Fibroblast of the aortic adventitia (primary cell): ENCODE measurements at places on chromosomes 13 and 19.

DNA sequence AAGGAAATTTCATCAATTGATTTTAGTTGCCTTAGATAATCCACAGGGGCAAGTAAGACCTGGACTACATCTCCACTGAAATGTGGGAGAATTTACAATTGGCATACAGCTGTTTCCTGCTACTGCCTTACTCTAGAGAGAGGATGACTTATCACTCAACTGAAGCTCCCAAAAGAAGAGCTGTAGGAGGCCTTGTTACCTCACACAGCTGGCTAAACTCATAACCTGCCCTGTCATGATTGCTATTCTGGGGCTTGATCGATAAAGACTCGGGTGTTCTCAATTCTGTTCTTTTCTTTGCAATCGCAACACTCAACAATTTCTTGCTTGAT lies 1396.4 kb downstream of the EFNB2 start:
- DNase-seq, result no peak

GRCh38 chr19:14530005-14530348 lies 583 bp downstream of the TECR start:
- DNase-seq, result no peak

GRCh38 chr19:23071147-23071511 lies 45.7 kb upstream of the ZNF730 start:
- peak; percentile 3 for DNase-seq

DNA sequence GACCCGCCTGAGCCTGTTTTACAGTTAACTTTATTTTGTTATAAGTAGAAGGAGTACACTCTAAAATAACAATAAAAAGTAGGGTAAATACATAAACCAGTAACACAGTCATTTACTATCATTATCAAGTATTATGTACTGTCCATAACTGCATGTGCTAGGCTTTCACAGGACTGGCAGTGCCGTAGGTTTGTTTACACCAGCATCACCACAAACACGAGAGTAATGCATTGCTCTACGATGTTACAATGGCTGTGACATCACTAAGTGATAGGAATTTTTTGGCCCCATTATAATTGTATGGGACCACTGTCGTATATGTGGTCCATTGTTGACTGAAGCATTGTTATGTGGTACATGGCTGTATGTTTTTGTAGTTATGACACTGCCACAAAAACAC lies 41.3 kb upstream of the SLC7A9 start:
- no peak for DNase-seq

DNA sequence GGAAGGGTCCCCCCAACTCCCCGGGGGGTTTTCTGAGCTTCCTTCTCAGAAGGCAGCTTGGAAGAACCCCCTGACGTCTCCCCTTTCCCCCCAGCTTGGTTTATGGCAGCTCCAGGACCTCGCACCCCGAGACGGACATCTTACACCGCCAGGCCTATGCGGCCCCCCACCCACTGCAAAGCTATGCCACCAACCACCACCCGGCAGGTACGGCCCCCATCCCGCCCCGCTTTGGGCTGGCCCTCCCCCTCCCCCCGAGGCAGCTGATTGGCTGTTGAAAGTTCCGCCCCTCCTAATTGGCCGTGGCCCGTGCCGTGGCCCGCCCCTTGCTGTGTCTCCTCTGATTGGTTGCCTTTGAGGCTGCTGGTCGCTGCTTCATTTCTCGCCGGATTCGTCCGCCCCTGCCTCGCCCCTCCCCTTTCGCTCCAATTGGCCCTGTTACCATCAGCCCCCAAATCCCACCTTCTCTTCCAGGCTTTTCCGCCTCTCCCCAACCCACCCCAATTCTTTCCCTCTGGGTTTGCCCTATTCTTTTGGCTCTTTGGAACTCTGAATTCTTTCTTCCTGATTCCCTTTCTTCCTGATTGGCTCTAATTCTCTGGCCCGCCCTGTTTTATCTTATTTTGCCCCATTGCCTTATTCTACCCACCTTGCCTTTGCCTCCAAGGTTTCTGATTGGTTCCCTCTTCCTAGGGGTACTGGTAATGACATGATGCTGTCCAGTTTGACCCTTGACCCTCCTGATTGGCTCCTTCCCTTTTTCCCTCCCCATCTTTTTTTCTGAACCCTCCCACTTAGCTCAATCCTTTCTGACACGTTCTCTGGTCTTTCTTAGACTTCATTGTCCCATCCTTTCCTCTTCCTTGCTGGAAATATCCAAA lies 2.5 kb downstream of the PRR12 start:
- DNase-seq, result peak; percentile 90

GRCh38 chr19:17737690-17738153 lies 13.6 kb upstream of the FCHO1 start:
- DNase-seq, result peak; percentile 14

DNA sequence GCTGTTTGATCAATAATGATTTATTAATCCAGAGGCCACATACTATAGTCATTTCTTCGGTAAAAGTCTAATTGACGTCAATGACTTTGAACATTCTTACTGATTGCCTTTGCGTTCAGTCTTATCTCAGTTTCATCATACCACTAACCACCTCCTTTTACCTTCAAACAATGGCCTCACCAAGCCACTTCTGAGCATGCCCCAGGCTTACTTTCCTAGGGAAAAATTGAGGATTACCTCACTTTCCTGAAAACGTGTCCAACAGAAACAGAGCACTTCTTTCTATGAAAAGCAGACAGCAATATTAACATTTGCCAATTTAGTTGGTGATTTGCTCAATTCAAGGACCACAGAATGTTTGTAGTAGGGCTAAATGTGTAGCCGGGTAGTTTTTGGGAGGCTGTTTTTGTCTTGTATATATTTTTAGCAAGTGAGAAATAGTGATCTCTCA lies 157.6 kb downstream of the KLF5 start:
- DNase-seq, result peak; percentile 56

DNA sequence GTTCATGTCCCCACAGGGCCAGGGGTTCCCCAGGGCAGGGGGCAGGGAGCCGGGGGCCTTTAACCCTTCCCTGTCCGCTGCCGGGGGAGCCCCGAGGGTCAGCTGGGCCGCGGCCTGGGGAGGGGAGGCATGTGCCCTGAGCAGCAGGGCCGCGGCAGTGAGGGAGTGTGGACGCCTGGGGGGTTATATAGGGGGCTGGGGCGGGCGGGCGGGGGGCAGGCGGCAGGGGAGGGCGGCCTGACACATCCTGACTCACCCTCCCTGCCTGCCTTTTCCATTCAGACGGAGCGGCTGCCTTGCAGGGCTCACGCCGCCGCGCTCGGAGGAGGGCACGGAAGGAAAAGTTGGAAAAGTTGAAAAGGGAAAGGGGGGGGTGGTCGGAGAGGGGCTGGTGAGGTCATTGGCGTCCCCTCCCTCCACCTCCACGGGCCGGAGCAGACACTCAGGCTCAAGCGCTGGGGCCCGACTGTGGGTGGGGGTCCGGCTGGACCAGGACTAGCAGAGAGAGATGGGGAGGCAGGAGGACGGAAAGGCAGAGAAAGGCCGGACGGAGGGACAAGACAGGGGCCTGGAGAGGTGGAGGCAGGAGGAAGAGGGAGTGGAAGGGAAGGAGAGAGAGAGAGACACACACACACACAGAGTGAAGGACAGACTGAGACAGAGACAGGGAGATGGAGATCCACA lies at the start of gene IL11:
TSS of gene IL11 (minus strand) at position 159 of the 684 bp plus-strand sequence. CDS start at position 6, 153 bp downstream.
- peak; percentile 43 for DNase-seq

DNA sequence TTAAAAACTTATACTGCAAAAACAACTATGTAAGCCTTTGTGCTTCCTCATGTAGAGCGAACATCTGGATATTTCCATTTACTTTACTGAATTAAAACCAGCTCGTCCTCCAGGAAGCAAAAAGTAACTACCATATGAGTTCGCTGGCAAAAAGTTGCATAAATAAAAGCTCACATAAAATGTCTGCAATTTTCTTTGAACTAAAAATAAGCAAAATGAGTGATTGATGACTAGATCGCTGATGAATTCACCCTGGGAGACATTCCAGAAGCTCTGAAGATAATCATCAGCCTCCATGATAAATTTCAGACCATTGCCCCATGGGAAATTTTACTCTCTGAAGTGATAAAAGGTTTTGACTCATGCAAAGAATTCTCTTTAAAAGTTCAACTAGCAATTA lies 67.3 kb upstream of the SACS start:
- DNase-seq, result peak; percentile 95

DNA sequence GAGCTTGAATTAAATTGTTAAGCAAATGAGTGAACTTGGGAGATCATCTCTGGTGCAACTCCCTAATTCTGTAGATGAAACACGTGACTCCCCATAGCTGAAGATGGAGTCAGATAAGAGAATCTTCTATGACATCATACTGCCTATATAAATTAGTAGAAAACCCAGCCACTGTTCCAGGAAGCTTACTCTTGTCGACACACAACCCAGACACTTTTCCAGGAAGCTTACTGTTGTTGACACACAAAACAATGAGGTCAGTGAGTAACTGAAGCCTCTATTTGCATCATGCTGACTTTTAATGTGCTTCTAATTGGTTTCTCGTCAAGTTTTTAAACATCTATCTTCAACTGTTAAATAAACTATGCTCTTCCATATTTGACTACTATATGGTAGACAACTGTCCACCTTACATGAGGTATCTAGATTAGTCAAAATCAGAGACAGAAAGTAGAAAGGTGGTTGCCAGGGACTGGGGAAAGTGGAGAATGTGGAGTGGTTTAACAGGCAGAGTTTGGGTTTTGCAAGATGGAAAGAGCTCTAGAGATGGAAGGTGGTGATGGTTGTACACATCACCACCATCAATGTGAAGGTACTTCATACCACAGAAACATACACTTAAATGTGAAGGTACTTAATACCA lies 168.2 kb downstream of the FGF14 start:
- DNase-seq, result no peak

DNA sequence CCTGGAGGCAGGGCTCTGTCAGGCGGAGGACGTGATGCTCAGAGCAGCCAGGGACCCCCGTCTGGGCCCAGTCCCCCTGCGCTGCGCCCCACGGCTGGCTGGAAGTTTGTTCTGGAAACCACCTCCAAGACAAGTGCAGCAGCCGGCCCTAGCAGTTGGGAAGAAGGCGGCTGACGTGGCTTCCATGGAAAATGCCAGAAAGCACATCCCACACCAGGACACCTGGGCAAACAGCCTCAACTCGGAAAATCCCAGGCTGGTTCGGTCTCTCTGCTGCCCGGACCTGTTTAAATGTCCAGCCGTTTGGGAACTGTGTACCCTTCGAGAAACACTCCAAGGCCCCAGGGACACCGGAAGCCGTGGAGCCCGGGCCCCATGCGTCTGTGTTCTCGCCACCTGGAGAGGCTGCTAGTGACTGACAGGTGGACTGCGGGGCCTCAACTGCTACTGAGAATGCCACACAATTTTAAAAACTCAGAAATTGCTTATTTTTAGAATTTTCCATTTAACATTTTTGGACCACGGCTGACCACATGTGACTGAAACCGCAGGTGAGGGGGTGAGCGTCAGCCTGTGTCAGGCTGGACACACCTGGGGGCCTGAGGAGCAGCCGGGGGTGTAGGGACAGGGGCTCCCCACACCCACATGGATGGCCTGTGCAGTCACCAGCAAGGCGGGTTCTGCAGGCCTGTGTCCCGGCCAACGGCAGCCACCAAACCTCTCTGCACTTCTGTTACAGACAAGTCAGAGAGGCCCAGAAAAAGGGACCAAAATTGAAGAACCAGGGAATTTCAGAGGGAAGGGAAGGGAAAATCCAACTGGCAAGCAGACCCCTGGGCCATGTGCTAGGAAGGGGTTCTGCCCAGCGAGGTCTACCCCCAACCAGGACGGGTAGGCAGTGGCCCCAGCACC lies 31.7 kb downstream of the RASA3 start:
- peak; percentile 28 for DNase-seq

DNA sequence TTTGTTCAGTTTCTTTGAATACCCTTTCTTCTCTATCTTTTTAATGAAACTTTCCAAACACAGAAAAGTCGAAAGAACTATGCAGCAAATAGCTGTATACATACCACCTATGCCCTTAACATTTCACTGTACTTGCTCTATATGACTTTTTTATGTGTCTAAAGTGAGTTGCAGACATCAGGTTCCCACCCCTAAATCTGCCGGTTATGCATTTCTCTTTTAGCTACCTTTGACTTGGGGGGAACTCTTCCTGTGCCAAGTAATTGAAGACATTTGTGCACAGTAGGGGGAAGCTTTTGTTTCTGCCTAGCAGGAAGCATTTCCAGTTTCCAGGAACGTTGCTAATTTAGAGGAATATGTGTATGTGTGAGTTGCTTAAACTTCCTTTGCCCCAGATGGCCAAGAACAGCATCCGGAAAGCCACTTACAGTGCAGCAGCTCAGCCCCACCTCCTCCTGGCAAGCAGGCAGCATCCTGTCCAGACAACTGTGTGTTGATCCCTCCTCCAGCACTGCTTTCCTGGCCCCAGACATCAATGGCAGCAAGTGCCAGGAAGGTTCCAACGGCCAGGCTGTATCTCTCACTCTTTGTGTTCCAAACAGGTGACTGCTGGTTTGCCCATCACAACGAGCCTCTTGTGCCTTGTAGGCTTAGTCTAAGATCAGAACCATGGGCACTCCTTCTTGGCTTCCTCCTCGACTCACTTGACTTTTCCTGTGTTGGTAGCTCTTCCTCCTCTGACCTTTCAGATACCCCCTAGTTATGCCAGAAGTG lies 14.7 kb upstream of the GRAMD1A start:
- DNase-seq, result peak; percentile 41

- DNase-seq, result no peak
Measured at GRCh38 chr13:104691767-104692467, 1625.7 kb upstream of the SLC10A2 start.
